ENCODE measurements at places on chromosomes 12 and 14. TPM values are rescaled to one million over a fixed set of nuclear protein-coding genes. Genes with fewer than 3 reads are reported as not detected.

C12orf56 gene
- total RNA-seq = not detected

NKX2-1 gene
- total RNA-seq = not detected

NID2 gene
- 0.27 TPM for total RNA-seq

CATSPERB gene
- total RNA-seq = not detected

SLC7A8 gene
- total RNA-seq = 0.28 TPM

PRH2 gene
- not detected for total RNA-seq

KRT6C gene
- not detected for total RNA-seq

ACVRL1 gene
- total RNA-seq = 0.29 TPM

FSCB gene
- not detected for total RNA-seq

GLT1D1 gene
- 4.2 TPM for total RNA-seq

NAP1L1 gene
- total RNA-seq = 782 TPM

GPR137C gene
- 0.72 TPM for total RNA-seq

FRMD6 gene
- total RNA-seq = 3.9 TPM

IL22 gene
- total RNA-seq = not detected

LRTM2 gene
- not detected for total RNA-seq

OR6C1 gene
- not detected for total RNA-seq

TMEM121 gene
- total RNA-seq = 3.2 TPM

PMCH gene
- total RNA-seq = not detected

GLT8D2 gene
- total RNA-seq = 0.41 TPM

All from GM12878 (cell line).